ENCODE measurements at places on chromosomes 12 and 14.

- DNase-seq = no peak
Observed at GRCh38 chr12:121514184-121514742, 66.6 kb downstream of the KDM2B start.

DNA sequence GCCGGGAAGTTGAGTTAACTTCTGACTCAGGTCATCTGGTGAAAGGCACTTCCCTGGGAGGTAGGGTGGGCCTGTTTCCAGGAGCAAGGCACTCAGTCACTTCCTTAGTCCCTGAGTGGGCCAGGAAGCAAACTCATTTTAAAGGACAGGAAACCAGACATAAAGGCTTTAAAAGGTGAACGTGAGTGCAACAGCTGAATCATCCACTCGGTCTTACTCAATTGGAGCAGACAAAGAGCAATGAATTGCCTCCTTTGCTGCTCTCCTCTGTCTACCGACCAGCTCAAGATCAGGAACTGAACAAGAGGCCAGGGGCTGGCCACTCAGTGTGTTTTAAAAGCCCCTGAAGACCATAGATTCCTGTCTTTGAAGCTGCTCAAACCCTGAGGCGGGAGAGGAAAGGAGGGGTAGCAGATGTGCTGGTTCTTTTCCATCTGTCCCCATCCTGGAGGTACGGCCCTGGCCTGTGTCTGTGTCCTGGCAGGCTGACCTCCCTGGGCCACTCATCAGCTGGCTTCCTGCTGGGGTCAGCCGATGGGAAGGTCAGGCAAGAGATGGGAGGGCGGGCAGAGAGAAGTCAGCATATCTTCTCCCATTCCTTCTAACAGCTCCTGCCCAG is 148.9 kb downstream of the PPM1H start:
- peak; percentile 8 for DNase-seq

DNA sequence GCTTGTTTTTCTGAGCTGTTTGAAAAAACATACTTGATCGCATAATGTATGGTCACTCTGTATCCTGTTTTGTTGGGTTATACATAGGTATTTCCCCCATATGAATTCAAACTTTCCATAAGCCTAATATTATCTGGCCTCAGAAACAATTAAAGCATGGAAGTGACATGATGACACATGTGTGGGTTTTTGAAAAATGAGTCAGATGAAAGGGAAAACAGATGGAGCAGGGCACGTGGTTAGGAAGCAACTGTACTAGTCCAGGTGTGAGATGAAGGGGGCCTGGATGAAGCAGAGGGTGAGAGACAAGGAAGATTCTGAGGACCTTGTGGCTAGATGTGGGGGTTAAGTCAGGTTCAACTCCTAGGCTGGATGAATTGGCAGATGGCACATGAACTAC is 92.7 kb upstream of the DNM1L start:
- DNase-seq = peak; percentile 60

DNA sequence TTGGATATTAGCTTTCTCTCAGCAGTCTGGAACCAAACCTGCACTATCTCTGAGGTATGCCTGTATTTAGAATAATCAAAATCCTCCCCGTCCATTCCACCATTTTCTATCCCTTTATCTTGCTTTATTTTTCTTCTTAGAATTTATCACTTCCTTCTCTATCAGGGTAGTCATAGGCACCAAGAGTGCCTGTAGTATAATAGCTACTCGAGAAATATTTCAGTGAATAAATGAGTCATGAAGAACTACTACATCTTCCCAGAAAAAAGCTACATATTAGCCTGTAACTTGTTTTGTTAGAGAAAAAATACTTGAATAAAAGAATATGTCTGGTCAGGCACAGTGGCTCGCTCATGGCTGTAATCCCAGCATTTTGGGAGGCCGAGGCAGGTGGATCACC is 4.3 kb downstream of the SLC2A14 start:
- DNase-seq = no peak

GRCh38 chr12:47360771-47361388 is 281.1 kb upstream of the AMIGO2 start:
- peak; percentile 80 for DNase-seq

DNA sequence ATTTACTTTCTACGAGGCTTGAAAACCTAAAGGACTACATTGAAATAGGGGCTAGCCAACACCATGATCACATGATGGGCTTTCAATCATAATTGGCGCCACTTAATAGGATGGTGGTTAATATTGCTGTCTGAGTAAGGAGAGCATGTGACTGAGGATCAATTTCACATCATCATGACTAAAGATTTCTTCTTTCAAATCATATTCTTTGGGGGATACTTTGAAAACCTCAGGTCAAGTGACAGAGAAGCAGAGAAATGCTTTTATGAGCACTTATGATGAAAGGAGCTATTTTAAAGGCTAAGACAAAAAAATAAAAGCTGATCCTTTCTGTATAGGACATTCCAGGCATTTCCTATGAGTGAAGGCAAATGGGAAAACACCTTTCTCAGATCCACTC is 42.9 kb upstream of the KRAS start:
- DNase-seq = no peak

- DNase-seq = no peak
Observed at GRCh38 chr14:60815371-60815770, 80.8 kb downstream of the MNAT1 start.

- DNase-seq = peak; percentile 68
Observed at GRCh38 chr14:50335989-50336824, 24.1 kb downstream of the DMAC2L start.

- DNase-seq = no peak
Observed at GRCh38 chr14:65007202-65007601, 20.5 kb downstream of the FNTB start.

DNA sequence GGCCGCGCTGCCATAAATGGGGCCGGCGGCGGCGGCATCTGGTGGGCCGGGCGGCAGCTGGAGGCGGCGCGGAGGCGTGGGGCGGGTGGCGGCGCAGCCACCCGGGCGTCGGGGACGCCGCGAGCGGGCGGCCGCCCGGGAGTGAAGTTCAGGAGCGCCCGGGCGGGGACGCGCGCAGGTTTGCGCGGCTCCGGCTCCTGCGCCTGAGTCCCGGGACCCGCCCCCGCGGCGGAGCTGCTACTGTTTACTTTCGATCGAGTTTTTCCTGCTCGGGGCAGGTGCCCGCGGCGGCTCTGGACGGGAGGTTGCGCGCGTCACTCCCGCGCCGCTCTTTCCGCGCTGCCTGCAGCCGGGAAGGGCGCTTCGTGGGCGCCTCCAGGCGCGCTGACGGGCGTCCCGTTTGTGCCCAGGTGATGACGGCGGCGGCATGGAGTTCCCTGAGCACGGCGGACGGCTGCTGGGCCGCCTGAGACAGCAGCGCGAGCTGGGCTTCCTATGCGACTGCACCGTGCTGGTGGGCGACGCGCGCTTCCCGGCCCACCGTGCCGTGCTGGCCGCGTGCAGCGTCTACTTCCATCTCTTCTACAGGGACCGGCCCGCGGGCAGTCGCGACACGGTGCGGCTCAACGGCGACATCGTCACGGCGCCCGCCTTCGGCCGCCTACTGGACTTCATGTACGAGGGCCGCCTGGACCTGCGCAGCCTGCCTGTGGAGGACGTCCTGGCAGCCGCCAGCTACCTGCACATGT is at the start of gene ZBTB42:
Gene ZBTB42, plus strand, starts transcription at position 331 of the 749 bp plus-strand sequence. Its CDS starts 97 bp downstream, at position 428.
- peak; percentile 78 for DNase-seq

- no peak for DNase-seq
Observed at GRCh38 chr12:71790331-71790730, 35.7 kb downstream of the RAB21 start.

DNA sequence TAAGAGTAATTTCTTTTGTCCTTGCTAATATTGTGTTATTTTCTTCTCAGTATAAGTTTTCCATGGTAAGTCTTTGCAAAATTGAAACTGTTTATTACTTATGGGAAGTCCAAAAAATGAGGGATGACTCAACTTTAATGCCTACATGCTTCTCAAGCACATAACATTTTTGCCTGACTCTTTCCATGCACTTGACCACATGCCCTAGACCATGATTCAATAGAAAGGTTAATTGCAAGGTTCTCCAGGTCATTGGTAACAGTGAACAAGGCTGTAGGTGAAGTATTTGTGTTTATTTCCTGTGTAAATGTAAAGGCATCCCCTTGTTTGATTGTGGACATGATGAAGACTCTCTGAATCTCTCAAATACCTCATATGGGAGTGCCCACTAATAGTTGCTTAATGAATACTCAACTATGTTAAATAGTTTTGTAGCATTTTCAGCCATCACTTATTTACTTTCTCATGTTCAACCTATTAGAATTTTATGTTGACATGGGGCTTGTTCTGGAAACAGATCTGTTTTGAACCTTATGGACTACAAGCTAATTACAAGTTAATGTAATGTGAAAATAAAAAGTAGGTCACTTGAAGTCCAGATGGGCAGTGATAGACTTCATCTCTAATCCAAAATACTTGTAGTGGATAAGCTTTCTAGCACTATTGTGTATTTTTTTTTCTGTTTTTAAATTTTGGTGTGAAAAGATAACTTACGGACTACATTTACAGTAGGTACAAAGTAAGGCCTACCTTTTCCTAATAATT is 131.7 kb downstream of the TMTC2 start:
- DNase-seq = no peak

DNA sequence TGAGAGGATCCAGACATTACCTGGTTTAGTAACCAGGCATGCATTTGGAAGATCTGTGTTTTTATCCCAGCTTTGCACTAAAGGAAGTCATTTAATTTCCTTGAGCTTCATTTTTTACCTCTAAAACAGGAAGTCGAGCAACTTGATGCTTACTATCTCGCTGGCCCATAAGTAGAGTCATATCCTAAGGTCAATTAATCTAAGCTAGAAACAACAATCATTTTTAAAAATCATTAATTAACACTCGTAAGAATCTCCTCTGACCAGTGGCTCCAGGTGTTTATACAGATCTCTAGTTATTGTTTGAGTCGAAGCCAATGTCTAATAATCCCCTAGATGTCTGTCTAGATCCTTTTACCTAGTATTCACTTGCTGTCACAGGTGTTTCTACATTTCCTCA is 355.8 kb upstream of the DCN start:
- DNase-seq = no peak

- DNase-seq = no peak
Observed at GRCh38 chr12:105322070-105322469, 8.4 kb upstream of the C12orf75 start.

DNA sequence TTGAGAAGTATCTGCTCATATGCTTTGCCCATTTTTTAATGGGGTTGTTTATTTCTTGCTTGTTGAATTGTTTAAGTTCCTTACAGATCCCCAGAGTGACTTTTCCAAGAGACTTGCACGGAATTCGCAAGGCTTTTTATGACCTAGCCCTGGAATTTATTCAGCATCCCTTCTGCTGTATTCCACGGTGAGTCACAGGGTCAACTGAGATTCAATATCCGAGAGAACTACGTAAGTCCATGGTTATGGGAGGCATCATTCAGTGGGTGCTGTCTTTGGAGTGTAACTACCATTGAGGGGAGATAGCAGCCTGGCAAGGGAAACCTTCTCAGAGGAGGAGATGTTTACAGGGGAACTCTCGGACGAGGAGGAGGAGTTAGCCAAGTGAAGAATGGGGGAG is 20.9 kb upstream of the GPRC5A start:
- no peak for DNase-seq

GRCh38 chr14:33210311-33210710 is 271.6 kb downstream of the NPAS3 start:
- DNase-seq = peak; percentile 35

DNA sequence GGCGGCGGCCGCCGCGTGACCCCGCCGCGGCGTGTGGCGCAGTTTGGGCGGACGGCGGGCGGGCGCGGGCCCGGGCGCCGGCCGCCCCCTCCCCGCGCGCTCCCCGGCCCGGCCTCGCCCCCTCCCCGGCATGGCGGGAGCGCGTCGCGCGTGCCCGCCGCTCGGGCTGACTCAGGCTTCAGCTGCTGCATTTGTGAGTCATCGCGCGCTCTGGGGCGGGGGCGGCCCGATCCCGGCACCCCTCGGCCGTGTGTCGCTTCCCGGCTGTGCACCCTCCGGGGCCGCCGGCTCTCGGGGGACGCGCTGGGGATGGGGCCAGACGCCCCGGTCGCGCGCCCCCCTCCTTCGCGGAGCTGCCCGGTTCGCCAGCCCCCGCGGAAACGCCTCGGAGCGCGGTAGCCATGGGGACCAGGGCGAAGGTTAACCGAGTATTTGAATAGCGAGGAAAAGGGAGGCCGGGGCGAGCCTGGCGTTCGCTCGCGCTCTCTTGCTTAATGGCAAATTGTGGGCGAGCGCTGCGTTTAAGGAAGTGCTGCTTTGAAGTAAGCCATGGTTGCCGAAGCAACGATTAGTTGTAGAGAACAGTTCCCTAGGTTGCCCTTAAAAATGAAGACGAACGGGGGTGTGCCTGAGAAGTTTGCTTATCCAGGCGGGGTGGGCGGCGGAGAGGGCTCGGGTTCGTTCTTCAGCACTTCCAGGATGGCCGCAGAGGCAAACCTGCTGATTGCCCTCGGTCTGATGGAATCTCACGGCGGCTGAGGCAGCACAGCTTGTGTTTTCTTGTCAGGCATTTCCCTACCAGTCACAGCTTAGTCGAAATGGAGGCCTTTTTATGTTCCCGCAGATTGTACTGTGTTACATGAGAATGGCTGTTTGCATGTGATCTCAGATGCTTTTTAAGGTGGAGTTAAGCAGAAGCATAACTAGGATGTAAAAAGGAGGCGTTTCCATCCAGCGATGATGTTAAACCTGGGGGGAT is 896 bp downstream of the EIF5 start:
- peak; percentile 73 for DNase-seq

DNA sequence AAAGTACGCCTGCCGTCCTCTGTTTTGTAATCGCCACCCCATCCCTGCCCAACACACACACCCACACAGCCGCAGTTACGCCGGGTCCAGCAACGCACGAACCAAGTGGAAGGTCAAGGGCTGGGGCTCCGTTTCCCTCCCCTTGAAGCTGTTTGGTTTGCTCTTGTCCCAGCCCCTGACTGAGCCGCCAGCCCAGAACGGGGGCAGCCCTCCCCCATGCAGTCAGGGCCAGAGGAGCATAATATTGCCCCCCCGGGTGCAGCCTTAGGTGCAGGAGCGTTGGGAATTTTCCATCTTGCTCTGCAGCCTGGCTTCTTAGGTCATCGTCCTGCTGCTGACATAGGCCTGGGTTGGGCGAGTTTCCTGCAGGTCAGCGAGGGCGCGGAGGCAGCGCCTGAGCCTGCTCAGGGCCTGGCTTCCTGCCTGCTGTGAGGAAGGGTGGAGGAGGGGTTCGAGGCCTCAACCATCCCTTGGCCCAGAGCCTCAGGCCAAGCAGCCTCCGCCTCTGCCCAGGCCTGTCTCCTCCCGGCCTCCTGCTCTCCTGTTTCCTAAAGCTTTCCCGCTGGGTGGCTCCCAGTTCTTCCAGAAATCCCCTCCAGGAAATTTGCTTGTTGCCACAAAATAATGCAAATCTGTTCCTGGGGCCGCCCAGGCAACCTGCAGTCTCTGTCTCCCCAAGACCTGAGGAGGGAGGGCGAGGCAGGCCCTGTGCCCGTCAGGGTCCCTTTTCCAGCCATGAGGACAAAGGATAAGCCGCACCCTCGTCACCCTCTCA is 44.5 kb downstream of the PSMA6 start:
- no peak for DNase-seq

DNA sequence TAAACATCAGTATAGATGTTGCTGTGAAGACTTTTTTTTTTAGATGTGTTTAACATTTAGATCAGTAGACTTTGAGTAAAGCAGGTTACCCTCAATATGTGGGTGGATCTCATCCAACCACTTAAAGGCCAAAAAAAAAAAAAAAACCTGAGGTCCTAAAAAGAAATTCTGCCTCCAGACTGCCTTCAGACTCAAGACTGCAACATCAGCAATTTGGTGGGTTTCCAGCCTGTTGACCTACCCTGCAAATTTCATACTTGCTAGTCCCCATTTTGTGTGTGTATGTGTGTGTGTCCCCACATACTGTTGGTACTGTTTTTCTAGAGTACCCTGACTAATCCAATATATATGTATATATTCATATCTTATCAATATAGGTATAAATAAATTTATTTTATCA is 55.6 kb downstream of the OSBPL8 start:
- no peak for DNase-seq

Measured in DND-41 (cell line).